BE2C (cell line): ENCODE measurements at places on chromosomes 2 and 18.

DNA sequence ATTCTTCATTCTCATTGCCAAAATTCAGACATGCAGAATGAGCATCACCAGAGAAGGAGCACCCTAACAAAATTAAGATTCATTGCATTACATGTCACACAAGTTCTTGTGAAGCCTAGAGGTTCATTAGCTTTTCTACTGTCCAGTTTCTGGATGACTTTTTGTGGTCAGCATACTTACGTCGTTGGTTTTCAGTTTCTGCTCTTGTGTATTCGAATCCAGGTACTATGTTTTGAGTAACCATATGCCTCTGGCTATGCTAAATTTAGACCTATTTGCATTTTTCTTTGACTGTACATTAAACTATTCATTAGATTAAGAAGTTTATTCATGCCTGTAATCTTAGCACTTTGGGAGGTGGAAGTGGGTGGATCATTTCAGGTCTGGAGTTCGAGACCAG lies 251.3 kb downstream of the PARD3B start:
- no peak for DNase-seq

GRCh38 chr2:24766609-24767008 lies 26.6 kb downstream of the PTRHD1 start:
- no peak for DNase-seq

DNA sequence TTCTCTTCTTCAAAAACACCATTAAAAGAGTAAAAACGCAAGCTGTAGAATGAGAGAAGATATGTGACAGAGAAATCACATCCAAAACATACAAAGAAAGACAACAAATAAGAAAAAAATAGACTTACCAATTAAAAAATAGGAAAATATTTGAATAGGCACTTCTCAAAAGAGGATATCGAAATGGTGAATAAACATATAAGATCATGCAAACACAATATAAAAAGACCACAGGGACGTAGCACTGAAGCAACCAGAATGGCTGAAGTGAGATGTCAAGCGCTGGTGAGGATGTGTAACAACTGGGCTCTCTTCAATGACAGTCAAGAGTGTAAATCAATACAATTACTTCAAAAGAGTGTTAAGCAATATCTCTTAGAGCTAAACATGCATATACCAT lies 202.3 kb downstream of the ZBTB7C start:
- no peak for DNase-seq

DNA sequence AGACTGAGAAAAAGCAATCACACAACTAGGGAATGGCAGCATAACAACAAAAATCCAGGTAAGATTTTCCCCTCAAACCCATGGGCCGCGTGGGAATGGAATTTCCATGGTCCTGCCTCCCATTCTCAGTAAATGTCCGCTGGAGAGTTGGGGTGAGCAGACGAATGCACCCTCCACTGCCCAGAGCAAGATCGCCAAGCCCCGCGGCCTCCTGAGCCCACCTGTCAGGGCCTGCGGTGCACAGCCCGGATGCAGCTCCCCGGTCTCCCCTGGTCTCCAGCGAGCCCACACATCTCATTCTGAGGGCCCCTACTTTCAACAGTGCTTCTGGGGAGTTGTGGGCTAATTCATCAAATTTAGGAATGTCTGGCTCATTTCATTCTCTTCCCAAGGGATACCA lies 327.4 kb upstream of the HS6ST1 start:
- no peak for DNase-seq

DNA sequence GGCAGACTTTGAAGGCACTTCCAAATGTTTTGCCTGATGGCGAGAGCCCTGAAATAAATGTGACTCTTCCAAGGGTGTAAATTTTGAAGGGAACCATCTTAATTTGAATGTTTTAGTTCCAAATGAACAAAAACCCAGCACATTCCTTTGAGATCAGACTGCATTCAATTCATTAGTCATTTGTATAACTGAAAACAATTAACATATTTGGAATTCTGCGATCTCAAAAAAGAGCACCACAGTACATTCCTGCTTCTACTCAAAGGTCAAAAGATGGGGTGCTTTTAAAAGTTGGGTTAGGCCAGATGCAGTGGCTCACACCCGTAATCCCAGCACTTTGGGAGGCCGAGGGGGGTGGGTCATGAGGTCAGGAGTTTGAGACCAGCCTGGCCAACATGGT lies 38.2 kb upstream of the CHRNA1 start:
- no peak for DNase-seq

- DNase-seq = peak; percentile 89
Measured at GRCh38 chr18:46104128-46104911, at the start of gene HAUS1. TSS of gene HAUS1 (plus strand) at chr18:46104385. CDS start at chr18:46104412, 27 bp downstream.

DNA sequence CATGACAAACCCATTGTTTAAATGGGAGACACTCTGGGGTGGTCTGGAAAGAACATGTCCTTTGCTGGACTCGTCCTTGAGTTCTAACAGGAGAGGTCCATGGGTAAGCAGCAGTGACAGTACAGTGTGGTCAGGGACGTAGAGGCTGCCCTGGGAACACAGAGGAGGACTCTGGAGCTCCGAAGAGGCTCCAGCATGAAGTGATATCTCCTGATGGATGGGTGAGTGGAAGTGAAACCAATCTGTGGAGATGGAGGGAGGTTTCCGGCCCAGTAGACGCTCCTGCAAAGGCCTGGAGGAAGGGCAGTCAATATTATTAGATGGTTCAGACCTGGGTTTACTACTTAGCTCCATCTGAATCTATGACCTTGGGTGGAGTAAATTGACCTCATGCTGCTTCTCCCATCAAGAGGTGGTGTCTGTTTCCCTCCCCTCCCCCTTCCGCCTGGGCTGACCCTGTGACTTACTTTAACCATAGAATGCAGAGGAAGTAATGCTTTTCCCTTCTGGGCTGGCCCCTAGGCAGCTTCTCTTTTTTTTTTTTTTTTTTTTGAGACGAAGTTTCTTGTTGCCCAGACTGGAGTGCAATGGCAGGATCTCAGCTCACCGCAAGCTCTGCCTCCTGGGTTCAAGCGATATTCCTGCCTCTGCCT lies 2.3 kb upstream of the TFCP2L1 start:
- no peak for DNase-seq

GRCh38 chr2:28119631-28120030 lies 229.1 kb downstream of the BABAM2 start:
- no peak for DNase-seq

DNA sequence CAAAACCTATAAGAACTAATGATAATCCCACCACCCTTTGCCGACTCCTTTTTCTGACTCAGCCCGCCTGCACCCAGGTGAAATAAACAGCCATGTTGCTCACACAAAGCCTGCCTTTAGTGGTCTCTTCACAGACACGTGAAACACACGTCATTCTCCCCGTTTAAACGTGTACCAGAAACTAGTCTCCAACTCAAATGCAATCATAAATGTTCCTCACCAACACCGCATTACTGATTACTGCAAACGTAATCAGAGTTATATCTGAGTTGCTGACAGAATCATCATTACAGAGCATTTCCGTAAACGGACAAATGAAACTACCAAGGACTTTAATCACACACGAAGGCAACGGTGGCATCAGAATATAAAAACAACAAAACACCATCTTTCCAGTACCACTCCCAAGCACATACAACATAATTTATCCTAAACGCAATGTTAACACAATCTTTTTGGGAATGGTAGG lies 1.9 kb downstream of the CLK1 start:
- DNase-seq = peak; percentile 48

- DNase-seq = no peak
Measured at GRCh38 chr2:69993048-69993565, 31.7 kb upstream of the ASPRV1 start.

- DNase-seq = no peak
Measured at GRCh38 chr2:9356261-9356660, 67.1 kb downstream of the ITGB1BP1 start.

- DNase-seq = no peak
Measured at GRCh38 chr18:62986490-62986889, 271.1 kb downstream of the PHLPP1 start.

GRCh38 chr18:61172624-61173023 lies 160.6 kb upstream of the CDH20 start:
- DNase-seq = no peak

GRCh38 chr18:24022161-24022560 lies 7.6 kb downstream of the TTC39C start:
- no peak for DNase-seq

DNA sequence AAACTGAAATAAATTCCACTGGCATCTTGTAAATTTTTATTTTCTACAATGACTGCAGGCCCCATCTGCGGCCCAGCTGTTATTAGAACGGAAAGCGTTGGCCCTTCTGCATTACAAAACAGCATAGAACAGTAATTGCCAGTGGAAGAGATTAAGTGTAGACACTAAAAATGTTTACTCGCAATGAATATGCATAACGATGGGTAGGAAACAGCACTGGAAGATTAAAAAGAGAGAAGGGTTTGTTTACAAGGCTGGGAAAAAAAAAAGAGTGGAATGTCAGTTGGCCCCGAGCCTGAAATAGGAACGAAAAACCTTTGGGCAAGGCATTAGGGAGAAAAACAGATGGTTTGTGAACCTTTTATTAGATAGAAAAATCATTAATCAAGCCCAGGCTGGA lies 275.9 kb upstream of the TCF4 start:
- DNase-seq = no peak

DNA sequence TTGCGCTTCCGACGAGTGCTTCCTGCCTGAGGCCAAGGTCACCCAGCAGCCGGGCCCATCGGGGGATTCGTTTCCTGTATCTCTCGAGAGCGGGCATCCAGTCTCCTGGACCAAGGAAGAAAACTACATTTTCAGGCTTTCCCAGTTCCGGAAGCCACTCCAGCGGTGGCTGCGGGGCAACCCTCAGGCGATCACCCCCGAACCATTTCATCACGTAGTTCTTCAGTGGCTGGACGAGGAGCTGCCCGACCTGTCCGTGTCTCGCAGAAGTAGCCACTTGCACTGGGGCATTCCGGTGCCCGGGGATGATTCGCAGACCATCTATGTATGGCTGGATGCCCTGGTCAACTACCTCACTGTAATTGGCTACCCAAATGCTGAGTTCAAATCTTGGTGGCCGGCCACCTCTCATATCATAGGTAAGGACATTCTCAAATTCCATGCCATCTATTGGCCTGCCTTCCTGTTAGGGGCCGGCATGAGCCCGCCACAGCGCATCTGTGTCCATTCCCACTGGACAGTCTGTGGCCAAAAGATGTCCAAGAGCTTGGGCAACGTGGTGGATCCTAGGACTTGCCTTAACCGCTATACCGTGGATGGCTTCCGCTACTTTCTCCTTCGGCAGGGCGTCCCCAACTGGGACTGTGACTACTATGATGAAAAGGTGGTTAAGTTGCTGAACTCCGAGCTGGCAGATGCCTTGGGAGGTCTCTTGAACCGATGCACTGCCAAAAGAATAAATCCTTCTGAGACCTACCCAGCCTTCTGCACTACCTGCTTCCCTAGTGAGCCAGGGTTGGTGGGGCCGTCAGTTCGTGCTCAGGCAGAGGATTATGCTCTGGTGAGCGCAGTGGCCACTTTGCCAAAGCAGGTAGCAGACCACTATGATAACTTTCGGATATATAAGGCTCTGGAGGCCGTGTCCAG lies 1.0 kb downstream of the MARS2 start:
- DNase-seq = peak; percentile 12

GRCh38 chr18:63316612-63317555 lies 2.7 kb downstream of the BCL2 start:
- no peak for DNase-seq

GRCh38 chr2:123738643-123739042 lies 286.4 kb upstream of the CNTNAP5 start:
- no peak for DNase-seq

DNA sequence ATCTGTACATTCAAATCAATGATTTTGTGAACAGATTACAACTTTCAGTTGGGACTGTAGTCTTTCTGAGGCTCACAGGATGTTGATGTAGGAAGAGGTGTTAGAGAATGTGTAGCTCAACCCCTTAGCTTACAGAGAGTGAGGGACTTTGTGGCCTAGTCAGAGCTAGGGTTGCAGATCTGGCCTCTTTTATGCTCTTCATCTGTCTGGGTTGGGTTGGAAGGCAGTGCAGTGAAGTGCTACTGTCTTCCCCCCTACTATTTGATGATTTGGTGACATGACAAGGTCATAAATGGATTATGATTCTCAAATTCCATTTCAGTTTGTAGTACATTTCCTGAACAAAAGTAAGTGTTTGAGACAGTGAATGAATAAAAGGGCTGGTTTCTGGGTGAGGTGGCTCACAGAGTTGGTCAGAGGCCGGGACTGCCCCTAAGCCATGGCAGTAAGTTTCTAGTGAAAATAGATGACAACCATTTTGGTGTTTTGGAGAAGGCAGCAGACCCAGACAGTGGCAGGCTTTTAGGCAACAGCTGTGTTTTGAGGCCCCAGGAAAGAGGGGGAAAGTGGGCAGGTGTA lies 21.6 kb downstream of the MAP4K4 start:
- DNase-seq = no peak

DNA sequence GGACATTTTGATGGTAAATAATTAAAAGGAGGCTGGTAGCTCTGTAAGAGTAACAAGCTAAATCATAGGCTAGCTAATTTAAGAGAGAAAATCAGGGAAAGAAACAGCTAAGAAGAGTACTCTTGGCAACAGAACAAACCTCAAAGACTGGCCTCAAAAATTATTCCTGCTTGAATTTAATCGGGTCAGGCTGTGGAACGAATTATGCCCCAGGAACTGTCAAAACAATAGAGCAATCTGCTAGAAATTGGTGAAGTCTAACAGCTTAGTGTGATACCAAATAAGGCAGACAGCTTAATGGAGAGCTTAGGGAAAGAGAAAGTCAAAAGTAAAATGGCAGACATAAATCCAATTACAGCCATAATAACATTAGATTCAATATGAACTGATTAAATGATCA lies 215.7 kb downstream of the MREG start:
- DNase-seq = no peak

- no peak for DNase-seq
Measured at GRCh38 chr2:54667726-54668650, 55.5 kb upstream of the EML6 start.

DNA sequence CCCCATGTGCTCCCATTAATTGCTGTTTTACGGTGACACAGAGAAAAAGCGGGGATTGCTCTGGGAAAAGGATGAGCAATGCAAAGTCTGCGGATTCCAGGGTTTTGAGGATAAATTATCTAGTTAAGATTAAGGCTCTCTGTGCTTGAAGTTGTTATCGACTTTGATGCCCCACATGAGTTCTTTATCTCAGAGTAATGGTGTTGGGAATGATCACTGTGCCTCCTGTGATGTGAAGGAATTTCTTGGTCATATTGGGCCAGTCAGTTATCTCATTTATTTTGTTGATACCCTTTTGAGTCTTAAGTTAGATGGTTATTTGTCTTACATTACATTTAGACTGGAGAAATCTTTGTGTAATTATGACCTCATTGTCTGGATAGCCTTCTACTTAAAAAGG lies 184.6 kb upstream of the MEX3C start:
- no peak for DNase-seq

DNA sequence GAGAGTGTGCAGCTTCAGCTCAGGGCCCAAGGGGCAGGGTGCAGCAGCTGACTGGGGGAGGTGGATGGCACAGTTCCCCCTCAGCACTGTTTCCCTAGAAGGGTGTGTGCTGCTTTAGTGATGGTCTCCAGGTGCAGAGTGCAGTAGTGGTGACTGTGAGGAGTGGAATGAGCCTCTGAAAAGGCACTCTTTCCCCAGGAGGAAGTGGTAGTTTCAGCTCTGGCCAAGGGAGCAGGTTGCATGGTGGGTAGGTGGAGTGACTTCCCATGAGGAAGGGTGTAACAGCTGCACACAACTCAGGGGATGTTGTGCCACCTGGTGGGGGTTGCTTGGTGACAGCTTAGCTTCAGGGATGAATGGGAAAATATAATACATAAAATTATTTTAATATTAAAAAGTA lies 251.5 kb upstream of the NXPH2 start:
- peak; percentile 41 for DNase-seq

GRCh38 chr18:54086046-54086802 lies 138.2 kb downstream of the MBD2 start:
- no peak for DNase-seq

- no peak for DNase-seq
Measured at GRCh38 chr2:217804338-217804737, 198.5 kb downstream of the TNS1 start.
